ENCODE measurements at places on chromosomes 7 and 10.

GRCh38 chr10:49769692-49770091 is 7.6 kb upstream of the OGDHL start:
- DNase-seq: no peak

DNA sequence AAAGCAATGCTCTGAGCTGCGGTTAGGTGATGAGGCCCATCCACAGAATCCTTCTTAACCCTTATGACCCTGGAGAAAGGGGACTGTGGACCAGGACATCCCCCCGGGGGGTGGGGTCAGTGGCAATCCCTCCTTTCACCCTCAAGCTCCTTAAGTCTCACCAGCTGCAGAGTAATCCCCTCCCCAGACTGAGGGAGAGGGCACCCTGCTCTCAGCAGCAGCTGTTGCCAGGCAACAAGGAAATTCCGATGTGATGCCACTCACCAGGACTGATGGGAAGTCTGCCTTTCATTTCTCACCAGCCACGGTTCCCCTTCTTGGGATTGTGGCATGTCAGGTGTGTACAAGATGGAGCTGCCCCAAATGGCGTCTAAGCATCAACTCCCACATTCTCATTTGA is 129.6 kb downstream of the DOCK1 start:
- DNase-seq: no peak

DNA sequence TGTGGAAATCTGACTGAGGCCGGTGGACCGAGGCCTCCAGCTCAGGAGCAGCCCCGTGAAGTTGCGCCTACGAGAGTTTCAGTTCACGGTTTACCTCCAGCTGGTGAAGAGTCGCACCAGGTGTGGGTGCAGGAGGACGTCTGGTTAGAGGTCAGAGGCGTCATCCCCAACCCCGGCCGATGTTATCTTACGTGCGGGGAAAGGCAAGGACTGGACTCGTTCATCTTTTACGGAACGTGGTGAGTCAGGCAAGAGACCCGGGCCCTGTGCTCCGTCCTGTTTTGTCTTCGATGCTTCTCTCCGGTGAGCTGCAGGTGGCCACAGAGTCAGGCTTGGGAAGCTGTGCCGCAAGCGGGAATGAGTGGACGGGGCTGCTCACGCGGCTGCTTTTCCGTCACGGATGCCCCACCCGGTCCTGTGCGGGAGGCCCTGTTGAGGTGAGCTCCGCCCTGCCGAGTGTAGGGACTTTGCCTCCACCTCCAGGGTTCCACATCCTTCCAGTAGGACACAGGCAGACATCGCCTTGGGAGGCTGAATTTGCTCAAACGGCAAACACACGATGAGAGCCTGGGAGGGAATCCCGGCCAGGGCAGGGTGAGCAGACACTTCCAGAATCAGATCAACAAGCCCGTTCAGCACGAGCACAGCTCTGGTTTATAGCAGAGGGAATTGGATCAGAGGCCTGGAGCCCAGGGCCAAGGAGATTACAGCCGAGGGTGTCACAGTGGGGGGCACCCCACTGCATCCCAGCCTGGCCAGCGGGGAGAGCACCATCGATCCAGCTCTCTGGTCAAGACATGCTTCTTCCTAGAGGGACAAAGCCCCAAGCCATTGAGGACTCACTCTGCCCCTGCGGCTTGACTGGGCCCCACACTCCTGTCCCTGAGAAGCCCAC is 50.1 kb upstream of the INPP5A start:
- no peak for DNase-seq

- DNase-seq: no peak
Measured at GRCh38 chr7:19117091-19117869, at the start of gene TWIST1. Gene TWIST1 (minus strand): TSS chr7:19117636. CDS start chr7:19117321, 315 bp downstream.

DNA sequence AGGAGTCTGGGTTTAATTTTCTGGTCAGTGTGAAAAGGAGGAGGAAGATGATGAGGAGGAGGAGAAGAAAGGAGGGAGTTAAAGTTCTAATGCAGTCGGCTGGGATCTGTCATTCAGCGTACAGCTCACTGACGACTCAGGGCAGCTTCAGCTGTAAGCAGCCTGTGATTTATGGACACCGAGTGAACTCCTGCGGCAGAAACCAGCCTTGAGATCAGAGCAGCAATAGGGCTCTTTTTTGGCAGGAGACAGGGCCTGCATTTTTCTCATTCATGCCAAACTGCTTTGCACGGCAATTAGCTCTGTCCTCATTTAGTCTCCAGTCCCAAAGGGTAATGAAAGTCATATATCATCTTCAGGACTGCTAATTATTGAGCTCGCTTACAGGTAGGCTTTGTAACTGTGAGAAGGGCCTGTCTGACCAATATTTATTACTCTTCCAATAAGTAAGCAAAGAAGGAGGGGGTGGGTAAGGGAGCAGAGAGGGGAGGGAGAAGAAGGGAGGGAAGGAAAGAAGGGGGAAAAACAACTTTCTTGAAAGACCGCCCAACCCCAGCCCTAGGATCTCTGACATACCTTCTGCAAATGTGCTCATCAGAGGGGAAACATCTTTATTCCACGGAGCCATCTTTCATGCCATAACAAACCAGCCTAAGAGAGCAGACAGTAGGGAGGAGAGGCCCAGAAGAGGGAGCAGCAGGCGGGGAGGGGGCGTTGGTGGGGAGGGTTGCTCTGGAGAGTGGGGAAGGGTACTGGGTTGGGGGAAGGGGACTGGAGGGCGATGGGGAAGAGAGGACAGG is 48.1 kb upstream of the COMTD1 start:
- no peak for DNase-seq

DNA sequence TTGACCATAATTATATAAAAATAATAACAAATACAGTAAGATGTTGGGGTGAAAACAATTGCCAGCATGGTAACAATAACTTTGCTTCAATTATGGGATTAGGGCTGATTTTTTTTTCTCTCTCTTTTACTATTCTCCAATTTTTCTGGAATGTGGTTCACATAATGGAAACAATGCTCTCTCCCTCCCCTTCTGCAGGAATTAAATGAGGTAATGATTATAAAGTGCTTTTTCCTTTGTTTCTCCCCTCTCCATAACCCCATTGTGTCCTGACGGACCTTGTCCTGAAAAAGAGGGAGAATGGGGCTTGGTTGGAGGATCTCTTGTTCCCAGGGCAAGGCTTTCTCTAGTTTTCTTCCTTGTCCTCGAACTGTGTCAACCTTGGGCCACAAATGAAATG is 234.0 kb upstream of the ZNF32 start:
- no peak for DNase-seq

GRCh38 chr7:8378349-8379019 is 54.9 kb upstream of the NXPH1 start:
- no peak for DNase-seq

DNA sequence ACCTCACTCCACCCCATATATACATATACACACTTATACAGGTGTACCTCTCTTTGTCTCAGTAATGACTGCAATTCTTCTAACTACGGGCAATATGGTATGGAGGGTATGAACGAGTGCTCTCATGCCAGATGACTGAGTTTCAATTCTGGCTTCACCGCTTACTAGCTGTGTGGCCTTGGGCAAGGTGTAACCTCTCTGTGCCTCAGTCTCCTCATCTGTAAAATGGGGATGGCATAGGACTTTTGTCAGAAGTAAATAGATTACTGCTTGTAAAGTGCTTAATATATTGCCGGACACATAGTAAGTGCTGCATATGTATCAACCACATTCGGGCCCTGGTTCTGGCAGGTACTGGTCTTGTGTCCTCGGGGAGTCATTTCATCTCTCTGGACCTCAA is 60.1 kb upstream of the IFRD1 start:
- DNase-seq: no peak

GRCh38 chr7:106112972-106113421 is 885 bp upstream of the SYPL1 start:
- no peak for DNase-seq

- no peak for DNase-seq
Measured at GRCh38 chr10:129959544-129960480, 4.3 kb downstream of the EBF3 start.

- no peak for DNase-seq
Measured at GRCh38 chr10:43214956-43215561, 51.8 kb downstream of the RASGEF1A start.

GRCh38 chr7:13117103-13117502 is 429.7 kb downstream of the ARL4A start:
- DNase-seq: peak; percentile 18

DNA sequence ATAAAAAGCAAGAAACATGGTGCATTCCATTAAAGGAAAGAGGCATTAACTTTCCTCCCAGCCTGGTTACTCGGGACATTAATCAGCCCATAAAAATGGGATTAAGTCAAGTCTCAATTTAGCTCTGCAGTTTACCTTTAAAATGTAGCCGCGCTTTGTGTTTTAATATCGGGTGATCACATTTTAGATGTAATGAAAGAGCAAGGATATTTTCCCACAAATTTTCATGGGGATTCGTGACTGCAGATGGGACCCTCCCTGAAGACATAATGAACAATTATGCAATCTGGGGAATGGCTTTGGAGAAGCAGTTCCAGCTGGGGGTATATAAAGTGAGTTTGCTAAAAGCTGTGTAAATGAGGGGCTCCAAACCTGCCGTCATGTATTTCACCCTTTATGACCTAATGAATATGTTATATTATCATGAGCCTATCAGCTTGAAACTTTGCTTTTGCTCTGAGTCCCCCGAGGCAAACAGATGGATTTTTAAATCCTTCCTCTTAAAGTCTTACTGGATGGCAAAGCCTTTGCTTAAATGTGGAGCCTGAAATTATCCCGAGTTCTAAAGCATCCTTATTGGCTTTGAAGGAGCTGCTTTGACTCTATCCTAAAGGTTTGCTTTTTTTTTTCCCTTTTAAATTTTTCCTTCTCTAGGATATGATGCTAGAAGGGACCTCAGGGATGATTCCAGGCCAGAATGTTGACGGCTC is 31.8 kb downstream of the BAMBI start:
- no peak for DNase-seq

- DNase-seq: no peak
Measured at GRCh38 chr7:46710927-46711326, 789.9 kb upstream of the IGFBP3 start.

GRCh38 chr7:77897004-77897547 is 98.5 kb downstream of the PHTF2 start:
- no peak for DNase-seq

- DNase-seq: no peak
Measured at GRCh38 chr10:119784340-119785067, 58.7 kb downstream of the INPP5F start.

DNA sequence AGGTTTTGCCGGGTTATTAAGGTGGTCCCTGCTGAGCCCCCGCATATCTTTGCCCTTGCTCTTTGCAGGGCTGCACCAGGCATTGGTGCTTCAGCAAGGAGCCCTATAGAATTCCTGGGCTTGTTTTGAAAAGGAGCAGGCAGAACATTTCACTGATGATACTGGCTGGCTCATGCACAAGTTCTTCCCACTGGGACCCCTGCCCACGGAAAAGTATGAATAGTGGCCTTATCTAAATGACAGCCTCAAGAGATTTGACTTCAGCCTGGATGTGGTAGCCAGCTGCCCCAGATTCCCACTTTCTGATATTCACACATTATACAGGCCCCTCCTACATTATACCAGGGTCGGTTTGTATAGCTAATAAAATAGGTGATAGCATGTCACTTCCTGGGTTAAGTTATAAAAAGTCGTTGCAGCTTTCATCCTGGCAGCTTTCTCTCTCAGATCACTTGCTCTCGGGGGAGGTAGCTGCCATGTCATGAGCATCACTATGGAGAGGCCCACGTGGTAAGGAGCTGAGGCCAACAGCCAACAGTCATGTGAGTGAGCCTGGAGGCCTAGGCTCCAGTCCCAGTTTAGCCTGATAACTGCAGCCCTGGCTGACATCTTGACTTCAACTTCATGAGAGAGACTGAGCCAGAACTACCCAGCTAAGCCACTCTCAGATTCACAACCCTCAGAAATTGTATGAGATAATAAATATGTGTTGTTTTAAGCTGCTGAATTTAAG is 16.8 kb upstream of the CRTAC1 start:
- DNase-seq: no peak

DNA sequence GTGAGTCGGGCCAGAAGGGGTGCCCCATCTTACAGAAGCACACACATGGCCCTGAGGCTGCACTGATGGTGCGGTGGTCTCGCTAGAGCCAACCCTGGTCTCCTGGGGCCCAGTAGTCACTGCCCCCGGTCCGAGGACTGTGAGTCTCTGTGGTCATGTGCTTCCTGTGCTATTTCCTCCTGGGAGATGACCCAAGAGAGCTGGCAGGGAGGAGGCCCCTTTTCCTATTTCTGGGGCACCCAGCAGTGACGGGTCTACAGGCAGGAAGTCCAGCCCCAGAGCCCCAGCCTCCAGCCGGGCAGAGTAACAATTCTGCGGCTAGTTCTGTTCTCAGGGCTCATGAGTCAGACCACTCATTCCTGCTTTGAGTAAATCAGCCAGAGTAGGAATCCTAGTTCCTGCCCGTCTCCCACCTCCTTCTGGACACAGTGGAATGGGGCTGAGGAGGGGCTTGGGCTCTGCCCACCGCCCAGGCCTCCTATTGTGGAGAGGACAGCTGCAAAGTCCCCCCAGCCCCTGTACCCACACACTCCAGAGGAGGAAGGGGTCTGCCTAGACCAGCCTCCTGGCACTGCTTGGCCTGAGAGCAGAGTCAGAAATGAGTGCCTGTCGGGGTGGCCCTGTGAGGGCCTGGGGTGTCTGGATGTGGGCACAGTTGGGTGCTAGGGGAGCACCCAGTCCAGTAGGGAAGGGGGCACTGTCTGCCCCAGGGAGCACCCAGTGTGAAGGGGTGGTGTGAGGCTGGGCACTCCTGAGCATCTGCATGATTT is 80.5 kb upstream of the PPIF start:
- no peak for DNase-seq

DNA sequence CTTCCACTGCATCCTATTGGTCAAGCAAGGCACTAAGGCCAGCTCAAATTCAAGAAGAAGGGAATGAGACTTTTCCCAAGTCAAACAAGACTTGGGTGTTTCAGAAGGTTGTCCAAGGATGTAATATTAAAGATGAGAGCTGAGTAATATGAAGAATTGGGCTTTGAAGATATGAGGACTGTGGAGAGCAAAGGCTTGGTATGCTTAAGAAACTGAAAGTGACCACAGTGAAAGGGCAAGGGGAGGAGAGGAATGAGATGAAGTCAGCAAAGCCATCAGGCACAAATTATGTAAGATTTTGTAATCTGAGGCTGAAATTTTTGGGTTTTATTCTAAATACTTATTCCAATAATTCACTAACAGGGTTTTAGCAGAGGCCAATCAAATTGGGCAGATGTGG is 38.6 kb upstream of the NPY start:
- DNase-seq: no peak

GRCh38 chr7:94949532-94949931 is 42.1 kb downstream of the PPP1R9A start:
- DNase-seq: no peak

DNA sequence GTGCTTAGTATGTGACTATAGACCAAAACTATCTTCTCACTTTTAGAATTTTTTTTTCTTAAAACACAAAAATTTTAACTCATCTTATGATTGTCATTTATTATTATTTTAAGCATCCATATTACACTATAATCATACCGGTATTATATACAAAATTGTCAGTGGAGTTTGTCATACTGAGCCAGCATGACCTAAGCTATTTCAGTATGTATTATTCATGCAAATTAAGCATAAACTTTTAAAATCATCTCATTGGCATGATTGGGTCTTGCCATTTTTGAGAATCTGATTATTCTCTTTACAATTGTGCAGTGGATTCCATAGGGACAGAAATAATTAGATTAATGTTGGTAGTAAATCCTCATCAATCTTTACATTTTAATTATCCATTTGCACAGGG is 46.2 kb upstream of the STMP1 start:
- no peak for DNase-seq

Measured in HCT116 (cell line).